Activated CD8-positive, alpha-beta memory T cell treated with anti-CD3 and anti-CD28 coated beads for 4 hours (primary cell): ENCODE measurements at places on chromosomes 13 and 19.

- no peak for DNase-seq
Observed at GRCh38 chr19:47241919-47242577, 11.0 kb upstream of the BBC3 start.

- no peak for DNase-seq
Observed at GRCh38 chr13:97456047-97456446, 22.1 kb downstream of the RAP2A start.

- DNase-seq, result no peak
Observed at GRCh38 chr13:81683521-81683920, 1342.6 kb upstream of the SPRY2 start.

DNA sequence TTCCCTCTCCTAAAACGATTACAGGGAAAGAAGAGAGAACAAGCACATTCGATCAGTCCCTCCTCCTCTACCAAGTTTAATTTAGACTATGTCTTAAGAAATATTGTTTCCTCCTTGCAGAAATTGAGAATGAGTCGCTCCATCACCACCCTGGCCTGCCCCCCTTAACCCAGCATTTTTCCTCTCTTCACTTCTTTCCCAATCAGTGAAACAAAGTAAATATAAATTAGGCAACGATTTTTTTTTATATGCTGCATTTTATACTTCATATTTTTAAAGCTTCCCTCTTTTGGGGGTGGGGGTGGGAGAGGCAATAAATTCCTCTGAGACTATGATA lies 300.0 kb downstream of the SPRY2 start:
- DNase-seq, result no peak

DNA sequence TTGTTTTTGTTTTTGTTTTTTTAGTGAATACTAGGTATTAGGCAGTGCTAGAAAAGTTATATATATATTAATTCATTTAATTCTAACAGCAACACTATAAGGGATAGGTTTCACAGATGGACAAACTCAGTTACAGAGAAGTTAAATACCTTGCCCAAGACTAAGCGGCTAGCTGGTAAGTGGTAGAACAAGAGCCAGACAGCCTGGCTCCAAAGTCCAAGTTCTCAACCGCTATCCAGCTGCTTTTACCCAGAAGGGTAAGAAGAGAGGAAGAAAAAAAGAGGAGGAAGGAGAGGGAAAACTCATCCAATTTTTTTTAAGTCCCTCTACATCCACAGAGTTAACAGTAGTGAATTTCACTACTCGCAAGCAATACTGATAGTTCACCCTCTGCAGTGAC lies 217.0 kb downstream of the SPRY2 start:
- no peak for DNase-seq

DNA sequence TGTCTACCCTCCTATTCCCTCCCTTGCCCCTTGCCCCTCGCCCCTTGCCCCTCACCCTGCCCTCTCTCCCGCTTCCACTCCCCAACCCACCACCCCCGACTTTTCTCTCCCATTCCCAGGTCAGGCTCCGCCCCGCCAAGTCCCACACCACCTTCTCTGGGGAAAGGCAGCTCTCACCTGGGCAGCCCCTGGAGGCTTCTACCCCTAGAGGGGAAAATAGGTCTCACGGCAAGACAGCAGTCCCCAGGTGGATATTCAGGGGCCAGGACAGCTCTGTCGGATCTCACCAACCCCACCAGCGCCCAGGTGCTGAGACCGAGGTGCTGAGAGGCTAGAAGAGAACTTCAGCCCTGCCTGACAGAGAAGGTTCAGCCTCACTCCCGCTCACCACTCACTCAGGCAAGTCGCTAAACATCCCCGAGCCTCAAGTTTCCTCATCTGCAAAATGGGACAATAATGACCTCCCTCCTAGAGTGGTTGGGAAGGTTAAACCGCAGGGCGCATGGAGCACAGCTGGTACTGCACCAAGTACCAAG lies 1.4 kb upstream of the ERFL start:
- DNase-seq, result no peak

- no peak for DNase-seq
Observed at GRCh38 chr13:31213651-31214289, 14.0 kb downstream of the B3GLCT start.

DNA sequence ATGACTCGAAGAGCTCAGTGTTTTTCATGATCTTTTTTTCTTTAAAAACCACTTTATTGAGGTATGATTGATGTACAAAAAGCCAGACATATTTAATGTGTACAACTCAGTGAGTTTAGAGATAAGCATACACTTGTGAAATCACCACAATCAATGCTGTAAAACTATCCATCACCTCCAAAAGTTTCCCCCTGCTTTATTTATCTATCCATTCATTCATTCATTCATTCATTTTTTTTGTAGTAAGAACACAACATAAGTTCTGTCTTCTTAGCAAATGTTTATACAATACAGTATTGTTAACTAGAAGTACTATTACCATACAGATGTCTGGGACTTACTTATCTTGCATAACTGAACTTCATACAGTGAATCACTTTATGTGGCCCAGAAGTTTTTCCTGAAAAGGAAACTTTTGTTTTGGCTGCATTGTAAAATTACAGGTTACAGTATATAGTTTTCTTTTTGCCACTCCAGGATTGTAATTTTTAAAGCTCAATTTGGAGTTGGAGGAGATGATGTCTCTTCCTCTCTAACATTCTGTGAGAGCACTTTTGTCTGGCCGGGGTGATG lies 6.7 kb downstream of the RAP2A start:
- DNase-seq, result no peak

DNA sequence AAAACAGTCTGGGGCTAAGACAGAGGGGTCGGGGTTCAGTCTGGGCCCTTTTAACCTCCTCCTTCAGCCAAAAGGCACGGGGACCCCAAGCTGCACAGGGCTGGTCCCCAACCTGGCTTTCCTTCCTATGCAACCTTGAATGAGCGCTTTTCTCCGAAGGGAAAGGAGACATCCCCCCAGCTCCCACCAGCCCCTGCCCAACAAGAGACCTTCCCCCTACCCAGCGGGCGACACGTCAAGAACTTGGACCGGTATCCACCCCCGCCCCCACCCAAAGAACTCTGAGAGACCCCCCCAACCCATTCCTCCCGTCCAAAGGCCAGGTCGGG lies 35.0 kb upstream of the NANOS3 start:
- no peak for DNase-seq

DNA sequence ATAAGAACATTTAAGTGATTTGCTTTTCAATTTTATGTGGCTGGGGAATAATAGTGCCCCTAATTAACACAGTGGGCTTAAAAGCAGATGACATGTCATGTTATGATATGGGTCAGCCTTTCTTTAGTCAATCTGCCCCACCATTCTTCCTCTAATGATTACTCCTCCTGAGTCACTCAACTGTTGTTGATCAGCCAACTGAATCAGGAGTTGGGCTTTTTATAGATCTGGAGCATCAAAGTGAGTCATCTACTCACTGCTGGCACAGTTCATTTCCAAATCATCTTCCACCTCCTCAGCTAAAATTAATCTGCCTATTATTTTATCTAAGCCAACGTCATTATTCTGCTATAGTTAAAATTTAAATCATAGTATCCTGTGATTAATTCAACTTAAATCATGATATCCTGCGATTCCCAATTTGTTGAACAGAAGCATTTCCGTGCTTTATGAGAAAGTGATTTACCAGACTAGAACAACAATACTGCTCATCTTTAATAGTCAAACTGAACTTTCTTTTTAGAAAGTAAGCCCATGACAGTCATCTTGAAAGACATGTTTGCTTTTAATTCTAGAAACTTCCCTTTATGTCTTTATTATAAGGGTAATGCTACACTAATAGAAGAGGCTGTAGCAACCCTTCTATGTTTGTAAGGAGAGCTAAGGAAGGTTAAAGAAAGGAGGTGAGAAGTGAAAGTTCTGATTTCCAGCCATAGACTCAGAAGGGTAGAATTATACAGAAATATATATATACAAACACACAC lies 551.4 kb downstream of the TBC1D4 start:
- no peak for DNase-seq

DNA sequence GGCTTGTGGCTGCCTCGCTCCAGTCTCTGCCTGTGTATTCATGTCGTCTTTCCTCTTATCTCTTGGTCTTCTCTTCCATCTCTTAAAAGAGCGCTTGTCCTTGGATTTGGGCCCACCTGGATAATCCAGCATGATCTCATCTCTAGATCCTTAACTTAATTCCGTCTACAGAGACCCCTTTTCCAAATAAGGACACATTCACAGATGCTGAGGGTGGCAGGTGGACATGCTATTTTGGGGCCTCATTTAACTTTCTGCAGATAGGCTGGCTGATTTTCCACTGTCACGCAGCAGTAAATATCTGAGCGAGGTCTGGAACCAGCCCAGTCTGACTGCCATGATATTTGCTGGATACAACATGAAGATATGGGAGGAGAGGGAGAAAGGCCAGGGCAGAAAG lies 41.5 kb upstream of the TSHZ3 start:
- no peak for DNase-seq

- no peak for DNase-seq
Observed at GRCh38 chr19:16571822-16572331, 338 bp downstream of the SLC35E1 start.

- no peak for DNase-seq
Observed at GRCh38 chr19:30830875-30831274, 458.7 kb downstream of the ZNF536 start.

GRCh38 chr19:46346821-46347571 lies at the start of gene PPP5C:
Gene PPP5C (plus strand): TSS chr19:46347087. CDS start chr19:46347097, 10 bp downstream.
- peak; percentile 71 for DNase-seq
